ENCODE measurements at places on chromosomes 12 and 14.

- DNase-seq, result no peak
Observed at GRCh38 chr14:47626151-47627035, 49.0 kb downstream of the MDGA2 start.

GRCh38 chr12:43730283-43730682 is 28.3 kb downstream of the PUS7L start:
- no peak for DNase-seq

- no peak for DNase-seq
Observed at GRCh38 chr14:54617467-54617866, 50.5 kb downstream of the SAMD4A start.

DNA sequence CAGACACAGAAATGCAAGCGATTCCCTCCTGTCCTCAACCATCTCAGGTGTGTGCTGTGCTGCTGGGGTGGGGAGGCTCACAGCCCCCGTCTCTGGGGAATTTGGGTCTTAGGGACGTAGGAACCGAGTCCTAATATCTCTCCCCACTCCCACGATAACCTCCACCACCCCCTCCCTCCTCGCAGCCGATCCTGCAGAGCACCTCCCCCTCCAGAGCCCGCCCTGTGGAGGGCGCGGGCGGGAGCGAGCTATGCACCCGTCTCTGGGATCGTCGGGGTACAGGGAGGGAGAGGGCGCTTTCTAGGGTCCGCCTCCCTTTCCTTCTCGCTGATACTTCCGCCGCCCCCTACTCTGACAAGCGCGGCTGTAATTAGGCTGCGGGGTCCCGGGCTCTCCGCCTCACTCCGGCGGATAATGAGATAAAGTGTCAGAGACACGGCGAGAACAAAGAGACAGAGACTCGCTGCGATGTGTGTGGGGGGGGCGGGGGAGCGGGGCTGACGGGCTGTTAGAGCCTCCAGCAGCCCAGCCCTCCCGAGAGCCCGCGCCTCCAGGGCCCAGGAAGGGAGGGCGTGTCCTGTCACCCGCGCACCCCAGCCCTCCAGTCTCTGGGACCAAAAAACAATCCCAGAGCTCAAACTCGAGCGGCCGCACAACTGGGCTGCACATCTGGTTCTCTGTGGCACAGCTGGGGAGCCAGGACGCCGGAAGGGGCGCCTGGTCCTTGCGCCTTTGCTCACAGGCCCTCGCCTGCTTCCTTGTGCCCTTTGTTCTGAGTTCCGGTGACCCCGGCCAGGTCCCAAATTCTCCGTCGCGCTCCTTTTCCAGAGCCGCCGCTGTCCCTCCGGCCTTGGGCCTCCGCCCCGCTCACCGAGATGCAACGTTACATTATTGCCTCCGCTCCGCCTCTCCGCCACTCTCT is 8.7 kb downstream of the SHMT2 start:
- DNase-seq, result no peak

DNA sequence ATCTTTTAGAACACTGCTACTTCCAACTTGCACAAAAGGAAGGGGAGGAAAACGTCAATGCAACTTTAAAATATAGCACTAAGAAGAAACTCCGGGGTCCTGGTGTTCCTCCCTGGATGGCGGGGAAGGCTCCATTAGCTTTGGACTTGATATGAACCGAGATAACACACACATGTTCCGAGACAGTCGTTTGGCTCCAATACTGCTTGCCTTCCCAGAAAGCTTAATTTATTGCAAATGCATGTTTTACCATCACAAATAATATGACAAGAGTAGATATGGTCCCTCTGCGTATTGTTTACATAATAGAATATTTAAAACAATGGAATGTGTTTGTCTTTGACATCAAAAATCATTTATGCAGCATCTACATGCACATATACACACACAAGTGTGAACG is 87.6 kb upstream of the CLMN start:
- no peak for DNase-seq

DNA sequence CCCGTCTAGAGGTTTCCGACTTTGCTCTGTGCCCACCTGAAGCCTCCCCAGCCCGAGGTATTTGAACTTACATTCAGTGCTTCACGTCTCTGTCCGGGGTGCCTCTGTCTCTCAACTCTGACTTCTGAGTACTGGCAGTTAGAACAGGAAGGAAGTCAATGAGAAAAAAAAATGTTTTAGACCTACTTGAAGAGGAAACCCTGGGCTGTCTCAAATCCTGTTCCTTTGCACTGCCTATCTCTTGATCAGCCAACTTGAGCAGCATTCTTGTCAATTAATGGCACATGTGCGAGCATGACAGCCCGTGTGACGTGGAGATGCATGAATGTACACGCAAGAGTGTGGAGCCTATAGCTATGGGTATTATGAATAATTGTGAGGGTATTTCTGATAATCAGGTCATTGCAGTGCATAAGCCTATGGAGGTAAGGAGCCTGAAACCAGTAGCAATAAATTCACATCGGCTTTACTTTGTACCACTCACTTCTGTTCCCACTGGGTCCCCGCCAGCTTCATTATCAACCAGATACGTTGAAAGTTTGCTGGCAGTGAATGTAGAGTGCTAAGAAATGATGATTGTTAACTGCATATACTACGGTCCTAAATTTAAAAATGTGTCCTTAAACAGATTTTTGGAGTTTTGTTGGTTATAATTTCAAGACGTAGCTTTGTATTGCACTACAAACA is at the start of gene ARHGDIB:
Gene ARHGDIB (minus strand): TSS at position 136 of the 687 bp plus-strand sequence. CDS start 10,889 bp downstream, outside the sequence.
- peak; percentile 65 for DNase-seq

- DNase-seq, result no peak
Observed at GRCh38 chr12:5630726-5631125, 198.8 kb downstream of the NTF3 start.

DNA sequence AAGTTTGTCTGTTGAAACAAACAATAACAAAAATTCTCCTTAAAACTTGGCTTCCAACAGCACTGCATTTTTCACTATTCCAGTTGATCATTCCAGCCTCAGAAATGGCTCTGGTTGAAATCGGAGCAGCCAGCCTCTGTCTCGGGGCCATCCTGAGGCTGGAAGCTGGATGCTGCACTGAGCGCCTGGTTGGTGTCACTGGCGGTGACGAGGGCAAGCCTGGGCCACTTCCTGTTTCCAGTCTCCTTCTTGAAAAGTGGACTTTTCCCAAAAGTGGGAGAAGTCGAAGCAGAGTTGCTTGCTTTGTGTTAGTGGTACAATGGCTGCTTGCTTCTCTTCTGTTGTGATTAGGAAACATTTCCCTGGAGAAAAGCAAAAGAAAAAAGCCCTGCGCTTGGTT is 48.7 kb downstream of the CCDC92 start:
- DNase-seq, result no peak

DNA sequence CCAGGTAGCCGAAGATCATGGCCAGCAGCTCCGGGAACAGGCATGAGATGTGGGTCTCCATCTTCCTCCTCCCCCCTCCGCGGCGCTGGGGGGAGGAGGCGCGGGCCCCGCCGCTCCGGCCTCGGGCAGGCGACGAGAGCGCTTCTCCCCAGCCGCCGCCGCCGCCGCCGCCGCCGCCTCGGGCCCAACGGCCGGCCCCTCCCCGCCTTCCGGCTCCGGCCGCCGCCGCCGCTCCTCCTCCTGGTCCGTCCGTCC is 448 bp downstream of the FBXL14 start:
- no peak for DNase-seq

- no peak for DNase-seq
Observed at GRCh38 chr14:32925439-32925838, 13.2 kb upstream of the NPAS3 start.

DNA sequence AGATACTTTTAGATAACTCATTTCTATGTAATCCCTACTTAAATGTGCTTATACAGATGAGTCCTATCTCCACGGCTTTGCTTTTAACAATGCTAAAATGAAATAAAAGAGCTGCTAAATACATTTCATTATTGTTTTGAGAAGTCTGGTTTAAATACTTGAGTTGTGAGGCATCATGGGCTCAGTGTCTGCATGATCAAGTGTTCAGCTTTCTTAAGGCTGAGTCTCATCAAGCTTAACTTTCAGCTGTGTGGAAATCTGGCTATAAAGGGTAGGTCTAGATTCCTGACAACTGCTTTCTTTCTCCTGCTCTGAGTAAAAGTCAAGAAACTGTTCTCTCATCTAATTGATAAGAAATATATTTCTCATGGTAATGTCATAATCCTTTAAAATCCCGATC is 235.4 kb downstream of the FSCB start:
- DNase-seq, result no peak

DNA sequence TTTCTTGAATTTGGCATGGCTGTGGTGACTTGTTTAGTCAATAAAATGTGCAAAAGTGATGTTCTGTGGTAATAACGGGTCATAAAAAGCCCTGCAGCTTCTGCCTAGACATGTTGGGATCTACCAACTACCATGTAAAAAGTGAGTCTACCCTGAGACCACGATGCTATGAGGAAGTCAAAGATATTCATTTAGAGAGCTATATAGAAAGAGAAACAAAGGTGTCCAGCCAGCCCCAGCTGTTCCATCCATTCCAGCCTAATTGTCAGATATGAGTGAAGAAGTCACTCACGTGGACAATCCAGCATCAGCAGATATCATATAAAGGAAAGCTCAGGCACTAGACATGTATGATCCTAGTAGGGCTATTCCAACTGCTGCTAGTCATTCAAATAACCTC is 117.2 kb upstream of the SSTR1 start:
- DNase-seq, result no peak

GRCh38 chr14:37591941-37592481 is 3.0 kb downstream of the FOXA1 start:
- DNase-seq, result no peak

DNA sequence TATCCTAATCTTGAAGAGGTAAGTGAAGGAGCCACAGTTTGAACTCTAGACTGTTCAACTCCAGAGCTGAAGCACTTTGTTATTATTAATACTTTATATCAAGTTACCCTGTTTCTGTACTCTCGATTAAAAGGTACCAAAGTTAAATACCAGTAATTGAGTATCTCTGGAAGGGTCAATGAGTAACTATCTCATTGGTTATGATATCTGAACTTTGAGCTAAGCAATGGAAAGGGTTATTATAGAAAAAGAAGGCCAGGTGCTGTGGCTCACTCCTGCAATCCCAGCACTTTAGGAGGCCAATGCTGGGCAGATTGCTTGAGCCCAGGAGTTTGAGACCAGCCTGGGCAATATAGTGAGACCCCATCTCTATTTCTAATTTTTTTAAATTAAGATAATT is 9.9 kb downstream of the TMEM19 start:
- DNase-seq, result no peak

- no peak for DNase-seq
Observed at GRCh38 chr12:69334158-69334557, 14.0 kb upstream of the LYZ start.

DNA sequence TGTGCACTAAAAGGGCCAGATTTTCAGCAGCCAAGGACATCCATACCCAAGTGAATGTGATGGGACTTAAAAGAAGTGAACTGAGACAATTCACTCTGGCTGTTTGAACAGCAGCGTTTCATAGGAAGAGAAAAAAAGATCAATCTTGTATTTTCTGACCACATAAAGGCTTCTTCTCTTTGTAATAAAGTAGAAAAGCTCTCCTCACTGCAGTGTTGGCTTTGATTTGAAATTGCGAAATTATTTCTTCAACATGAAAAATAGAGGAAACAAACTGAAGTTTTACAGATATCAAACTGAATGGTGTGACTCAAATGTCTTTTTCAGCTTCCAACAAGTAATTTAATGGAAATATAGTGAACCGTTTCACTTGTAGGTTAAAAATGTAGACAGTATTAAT is 11.3 kb upstream of the KCNMB4 start:
- no peak for DNase-seq
